AG04449 (cell line): ENCODE measurements at places on chromosomes 11 and 22.

DNA sequence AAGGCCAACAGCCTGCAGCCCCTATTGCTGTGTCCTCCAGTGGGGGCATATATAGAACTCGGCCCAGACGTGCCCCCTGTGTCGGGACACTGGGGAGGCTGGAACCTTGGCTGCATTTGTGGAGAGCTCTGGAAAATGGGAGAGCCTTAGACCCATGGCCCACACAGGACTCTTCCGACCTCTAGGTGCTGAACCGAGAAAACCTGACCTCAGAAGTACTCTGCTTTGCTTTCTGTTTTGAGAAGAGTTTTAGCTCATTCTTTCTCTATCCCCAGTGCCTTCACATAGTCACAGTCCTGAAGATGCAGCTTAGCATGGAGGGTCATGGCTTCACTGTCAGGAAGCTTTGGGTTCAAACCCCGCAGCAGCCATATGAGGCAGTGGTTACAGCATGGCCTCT, 271.8 kb upstream of the B3GAT1 start:
- DNase-seq, result no peak

DNA sequence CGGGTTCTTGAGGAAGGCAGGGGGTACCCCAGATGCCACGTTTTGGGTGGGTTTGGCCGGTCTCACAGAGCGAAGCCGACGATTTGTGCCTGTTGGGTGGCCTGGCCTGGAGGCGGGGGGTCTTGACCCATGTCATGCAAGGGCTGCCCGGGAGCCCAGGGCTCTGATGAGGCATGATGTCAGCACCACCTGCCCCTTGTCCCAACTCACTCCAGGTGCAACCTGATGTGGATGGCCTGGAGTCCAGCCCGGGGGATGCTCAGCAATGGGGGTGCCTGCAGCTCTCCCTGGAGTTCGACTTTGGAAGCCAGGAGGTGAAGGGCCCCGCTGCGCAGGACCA, 851 bp downstream of the SYT8 start:
- DNase-seq, result no peak

DNA sequence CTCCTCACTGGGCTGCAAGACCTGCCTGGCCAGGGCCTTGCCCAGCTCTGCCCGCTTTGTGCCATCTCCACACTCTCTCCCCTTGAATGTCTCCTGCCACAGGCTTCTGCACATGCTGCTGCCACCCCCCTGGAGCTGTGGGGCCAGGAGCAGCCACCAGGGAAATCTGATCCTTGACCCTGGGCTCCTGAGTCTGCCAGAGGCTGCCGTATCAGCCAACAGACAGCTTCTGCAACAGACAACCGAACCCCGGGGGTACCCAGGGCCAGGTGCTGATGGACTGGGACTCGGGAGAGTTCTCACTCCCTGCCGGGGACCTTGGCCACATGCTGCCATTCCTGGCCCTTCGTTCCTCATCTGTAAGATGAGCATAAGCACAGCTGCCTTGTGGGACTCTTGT, 3.3 kb upstream of the PPARA start:
- no peak for DNase-seq

DNA sequence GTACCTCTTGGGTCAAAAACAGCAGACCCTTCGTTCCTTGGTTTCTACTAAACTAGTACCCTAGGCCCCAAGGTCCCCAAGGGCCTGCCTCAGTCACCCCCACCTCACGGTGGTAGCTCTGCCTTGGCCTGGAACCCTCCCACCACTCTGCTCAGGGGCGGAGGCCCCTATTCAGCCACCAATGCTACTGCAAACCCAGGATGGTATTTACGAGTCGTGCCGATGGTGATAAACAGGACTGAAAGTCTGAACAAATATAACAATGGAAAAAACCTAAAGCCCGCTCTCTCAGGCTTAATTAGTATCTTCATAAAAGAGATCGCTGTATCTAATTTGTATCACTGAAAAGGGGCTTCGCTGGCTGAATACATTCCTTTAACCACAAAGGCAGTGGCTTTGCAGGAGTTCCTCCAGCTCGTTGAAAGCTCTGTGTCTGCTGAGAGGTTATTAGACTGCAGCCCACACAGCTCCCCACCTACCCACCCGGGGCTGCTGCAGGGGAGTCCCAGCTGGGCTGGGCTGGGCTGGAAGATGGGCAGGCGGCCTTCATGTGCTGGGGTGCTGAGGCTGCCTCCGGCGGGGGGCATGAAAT, 15.2 kb downstream of the SHISAL1 start:
- no peak for DNase-seq

GRCh38 chr11:12200279-12200990, 90.0 kb downstream of the MICAL2 start:
- DNase-seq, result peak; percentile 95

GRCh38 chr22:49628391-49629260, 199.0 kb downstream of the BRD1 start:
- DNase-seq, result no peak

DNA sequence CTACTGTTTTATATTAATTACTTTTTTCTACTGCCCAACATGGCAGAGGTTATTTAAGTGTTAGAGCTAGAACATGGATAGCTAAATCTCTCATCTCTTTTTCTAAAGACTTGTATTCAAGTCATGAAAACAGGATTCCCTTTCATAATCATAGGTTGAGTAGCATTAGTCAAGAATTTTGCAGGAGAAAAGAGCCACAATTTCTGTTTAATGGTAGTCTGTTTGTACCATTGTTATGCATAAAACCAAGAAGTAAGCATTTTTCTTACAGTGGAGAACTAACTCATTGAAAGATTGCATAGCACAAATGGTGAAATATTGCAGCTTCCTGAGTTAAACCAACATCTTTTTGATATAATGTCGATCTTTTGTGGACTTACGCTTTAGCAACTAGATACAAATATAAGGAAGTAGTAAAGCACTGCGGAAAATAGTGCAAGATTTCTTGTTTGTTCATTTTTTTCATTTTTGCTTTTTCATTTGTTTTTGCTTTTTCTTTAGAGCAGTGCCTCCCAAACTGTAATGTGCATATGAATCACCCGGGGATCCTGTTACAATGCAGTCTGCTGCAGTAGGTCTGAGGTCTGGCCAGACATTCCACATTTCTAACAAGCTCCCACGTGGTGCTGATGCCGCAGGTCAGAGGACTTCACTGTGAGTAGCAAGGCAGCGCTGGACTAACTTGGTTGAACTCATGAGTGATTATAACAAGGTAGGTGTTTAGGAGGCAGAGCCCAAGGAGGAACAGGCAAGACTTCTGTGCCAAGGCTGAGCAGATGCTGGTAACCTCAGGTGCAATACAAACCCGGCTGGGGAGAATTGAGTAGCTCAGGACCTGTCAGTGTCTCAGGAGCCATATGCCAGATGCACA, 4.6 kb downstream of the ETS1 start:
- DNase-seq, result peak; percentile 89

DNA sequence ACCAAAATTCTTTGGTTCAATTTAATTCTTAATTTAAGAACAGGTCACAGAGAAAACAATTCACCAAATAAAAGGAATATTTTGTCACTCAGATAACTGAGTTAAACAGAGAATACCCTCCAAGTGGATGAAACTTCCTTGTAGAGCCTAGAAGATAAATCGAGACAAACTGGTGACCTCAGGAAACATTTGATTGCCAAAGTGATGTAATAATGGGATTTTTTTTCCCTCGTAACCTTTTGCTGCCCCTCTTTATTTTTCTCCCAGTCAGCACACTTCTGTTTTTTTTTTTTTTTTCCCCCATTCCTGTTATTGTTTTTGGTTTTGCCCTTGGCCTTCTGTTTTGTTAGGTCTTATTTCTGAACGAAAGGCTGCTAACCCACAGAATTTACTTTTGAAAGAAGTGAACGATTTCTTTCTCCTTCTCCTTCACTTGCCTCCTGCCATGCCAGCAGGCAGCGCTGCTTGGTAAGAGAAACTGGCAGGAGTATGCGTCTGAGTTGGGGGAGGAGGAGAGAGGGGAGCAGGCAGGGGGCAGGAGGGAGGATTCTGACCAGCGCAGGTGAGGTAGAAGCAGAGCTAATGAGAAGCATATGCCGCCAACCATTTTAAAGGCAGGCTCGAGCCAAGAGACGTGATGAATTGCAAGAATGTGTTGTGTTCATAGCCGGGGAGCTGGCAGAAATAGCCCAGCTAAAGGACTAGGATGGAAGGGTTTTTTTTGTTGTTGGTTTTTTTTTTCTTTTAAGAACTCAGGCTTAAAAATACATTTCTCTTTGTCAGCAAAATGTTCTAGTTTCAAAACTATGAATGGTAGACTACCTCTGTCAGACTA, 121.9 kb upstream of the MTMR2 start:
- peak; percentile 65 for DNase-seq

GRCh38 chr22:38859581-38860282, 12.3 kb downstream of the CBX6 start:
- DNase-seq, result no peak

DNA sequence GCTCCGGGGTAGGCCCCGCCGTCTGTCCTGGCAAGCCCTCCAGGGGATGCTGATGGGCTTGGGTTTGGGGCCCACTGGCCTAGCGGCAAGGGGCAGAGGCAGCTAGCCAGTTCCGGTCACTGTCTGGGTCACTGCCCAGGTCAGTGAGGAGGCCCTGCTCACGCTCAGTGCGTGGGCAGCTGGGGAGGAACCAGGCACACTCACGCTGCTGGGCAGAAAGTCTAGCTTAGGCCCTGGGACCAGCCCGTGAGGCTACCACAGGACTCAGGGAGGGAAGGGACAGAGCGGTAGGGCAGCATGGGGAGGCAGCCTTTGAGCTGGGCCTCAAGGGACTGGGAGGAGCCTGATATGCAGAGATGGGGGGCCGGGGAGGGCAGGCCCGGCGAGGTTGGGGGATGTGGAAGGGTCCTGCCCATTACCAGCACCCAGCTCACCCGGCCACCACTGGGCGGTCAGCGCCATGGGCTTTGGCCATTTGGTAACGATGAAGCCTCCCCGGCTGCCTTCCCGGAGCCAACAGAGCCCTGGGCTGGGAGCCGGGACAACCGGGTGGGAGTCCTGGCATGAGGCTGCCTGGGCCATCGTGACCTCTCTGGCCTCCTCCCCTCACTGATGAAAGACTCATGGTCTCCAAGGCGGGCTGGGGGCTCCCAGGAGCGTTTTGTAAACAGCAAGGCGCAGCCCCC, 14.2 kb downstream of the SHISAL1 start:
- DNase-seq, result no peak

- no peak for DNase-seq
These were observed 512 bp downstream of the TOLLIP start for GRCh38 chr11:1308743-1309497.

DNA sequence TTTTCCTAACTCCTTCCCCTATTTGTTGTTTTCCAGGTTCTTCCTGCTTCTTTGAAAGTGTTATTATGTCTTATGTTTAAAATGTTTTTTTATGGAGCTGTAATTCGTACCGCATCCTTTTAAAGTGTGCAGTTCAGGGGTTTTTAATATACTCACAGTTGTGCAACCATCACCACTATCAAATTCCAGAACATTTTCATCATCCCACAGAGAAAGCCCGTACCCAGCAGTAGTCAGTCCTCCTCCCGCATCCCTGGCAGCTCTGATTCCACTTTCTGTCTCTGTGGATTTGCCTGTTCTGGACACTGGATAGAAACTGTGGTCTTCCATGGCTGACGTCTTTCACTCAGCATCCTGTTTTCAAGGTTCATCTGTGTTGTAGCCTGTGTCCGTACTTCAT, 73.7 kb downstream of the JAM3 start:
- DNase-seq, result no peak

GRCh38 chr11:66150140-66150539, 80.1 kb downstream of the PACS1 start:
- no peak for DNase-seq

DNA sequence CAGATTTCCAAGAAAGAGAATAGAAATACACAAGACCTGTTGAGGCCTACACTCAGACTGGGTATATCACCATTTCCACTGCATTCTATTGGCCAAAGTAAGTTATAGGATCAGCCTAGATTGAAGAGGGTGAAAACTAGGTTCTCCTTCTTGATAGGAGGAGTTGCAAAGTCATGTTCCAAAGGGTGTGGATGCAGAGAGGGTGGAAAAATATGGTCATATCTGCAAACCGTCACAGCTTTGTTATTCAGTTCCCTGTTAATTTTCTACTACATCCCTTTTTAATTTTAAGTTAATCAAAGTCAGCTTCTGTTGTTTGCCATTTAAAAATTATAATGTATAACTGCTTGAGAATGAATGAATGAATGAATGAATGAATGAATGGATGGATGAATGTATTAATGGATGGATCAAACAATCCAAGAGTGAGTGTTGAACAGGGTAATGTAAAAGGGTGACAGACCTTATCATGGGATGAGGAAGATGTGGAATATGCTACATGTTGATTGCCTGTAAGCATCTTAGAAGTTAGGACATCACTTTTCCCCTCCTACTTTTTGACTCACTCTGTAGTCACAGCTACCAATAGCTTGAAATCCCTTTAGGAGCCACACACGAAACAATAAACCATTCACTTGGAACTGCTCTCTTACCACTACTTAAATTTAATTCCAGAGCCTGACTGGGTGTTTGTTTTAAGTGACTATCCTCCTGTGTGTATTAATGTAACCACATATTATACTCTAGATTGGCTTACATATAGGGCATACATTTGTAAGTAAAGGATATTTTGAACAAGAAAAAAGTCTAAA, 121.5 kb downstream of the CCDC34 start:
- peak; percentile 77 for DNase-seq

DNA sequence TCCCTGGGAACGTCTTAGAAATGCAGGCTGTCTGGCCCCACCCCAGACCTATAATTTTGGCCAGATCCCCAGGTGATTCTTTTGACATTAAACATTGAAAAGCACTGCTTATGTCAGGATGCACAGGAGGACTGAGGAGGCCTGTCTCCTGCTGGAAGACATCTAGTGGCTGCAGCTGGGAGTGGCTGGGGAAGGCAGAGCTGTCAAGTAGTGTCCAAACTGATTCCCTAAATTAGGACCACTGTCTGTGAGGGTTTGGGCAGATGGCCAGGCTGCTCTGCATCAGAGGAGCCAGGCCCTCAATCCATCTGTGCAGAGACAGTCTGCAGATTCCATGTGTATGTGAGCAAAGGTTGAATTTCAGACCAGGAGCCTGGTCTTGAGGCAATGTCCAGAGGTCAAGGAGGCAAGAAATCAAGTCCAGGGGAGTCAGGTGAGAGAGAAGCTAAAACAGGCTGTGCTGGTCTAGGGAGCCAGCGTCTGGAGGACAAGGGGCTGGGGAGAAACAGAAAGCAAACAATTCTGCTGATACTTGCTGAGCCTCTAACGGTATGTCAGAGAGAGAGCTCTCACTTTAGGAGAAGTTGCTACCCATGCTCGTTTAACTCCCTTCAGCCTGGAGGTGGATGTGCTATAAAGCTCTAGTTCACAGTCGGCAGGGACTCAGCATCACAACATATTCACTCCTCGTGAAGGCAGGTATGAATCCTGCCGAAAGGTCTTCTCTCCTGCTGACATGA, 15.3 kb upstream of the SYTL2 start:
- DNase-seq, result no peak

- DNase-seq, result no peak
These were observed 66.0 kb upstream of the HORMAD2 start for GRCh38 chr22:30014244-30014643.
